ENCODE measurements at places on chromosomes 3 and 15. TPM values are rescaled to one million over a fixed set of nuclear protein-coding genes. Genes with fewer than 3 reads are reported as not detected.

- no peak for DNase-seq
Measured at GRCh38 chr3:111538681-111539083, 3.3 kb upstream of the CD96 start.

DNA sequence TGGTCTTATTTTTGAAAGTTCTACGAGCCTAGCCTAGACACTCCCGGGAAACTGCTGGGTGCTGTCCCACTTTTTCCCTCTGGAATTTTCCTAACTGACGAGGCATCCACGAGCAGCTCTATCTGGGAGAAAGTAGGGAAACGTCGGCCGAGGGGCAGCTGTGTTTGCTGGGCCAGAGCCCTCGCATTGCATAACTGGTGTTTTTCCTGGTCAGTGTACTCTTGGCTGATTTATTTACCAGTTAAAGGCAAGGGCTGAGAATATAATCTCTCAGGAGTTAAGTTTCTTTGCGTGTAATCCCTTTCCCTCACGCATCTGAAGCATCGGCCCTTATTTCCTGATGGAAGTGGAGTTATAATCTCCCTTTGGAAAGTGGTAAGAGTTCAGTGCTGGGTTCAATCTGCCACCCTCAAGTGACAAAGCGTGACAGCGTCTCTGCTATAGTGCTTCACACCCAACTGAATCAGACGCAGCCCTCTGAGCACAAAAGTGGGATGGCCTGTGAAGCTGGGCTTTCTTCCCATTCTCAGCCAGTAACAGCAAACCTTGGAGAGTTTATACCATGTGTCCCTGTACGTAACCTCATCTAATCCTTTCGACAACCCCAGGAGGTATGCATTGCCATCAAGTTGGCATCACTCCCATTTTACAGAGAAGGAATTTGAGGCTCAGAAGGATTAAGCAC is 311.5 kb downstream of the RORA start:
- peak; percentile 22 for DNase-seq

GRCh38 chr3:139523718-139524117 is 15.8 kb downstream of the RBP1 start:
- DNase-seq = no peak

GRCh38 chr3:134644731-134645514 is 5.9 kb downstream of the KY start:
- DNase-seq = no peak

DNA sequence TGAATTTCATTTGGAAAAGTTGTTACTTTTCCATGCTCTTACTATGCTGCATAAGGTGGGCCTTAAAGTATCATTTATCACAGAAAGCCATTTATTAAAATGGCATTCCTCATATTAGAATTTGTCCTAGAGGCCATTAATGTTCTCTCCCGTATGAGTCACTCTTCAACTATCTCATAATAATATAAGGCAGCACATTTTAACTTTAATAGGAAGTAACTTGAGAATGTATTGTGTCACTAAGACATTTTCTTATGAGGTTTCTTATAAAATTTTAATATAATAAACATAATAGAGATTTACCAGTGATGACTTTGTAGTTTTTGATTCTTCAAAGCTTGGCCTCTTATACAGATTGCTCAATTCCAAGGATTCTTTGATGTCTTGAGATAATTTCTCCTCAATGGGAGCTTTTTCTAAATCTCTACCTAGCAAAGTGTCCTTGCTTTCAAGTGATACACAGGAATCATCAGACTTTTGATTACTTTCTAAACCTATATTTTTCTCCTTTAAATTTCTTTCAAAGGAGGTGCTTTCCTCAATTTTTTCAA is 74.7 kb downstream of the ZBBX start:
- no peak for DNase-seq

DNA sequence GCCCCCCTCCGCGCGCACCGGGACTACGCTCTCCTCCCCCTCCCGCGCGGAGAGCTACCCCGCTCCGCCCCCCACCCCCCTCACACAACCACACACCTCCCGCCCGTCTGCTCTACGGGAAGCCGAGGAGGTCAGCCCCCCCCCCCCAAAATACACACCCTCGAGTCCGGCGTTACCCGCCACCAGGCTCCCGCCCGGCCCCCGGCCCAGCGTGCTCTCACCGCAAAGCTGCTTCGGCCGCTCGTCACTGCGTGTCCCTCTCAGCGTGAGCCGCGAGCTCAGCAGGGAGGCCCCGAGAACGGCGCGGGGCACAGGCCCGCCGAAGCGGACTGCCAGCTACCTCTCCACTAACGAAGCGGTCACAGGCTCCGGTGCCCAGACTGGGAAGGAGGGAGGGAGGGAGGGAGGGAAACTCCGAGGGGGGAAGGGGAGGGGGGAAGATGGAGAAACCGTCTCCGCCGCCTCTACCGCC is 252 bp downstream of the SIN3A start:
- no peak for DNase-seq

The SLMAP gene
- total RNA-seq = 75.7 TPM

The SV2B gene
- 0.61 TPM for total RNA-seq

The GASK1A gene
- 2.5 TPM for total RNA-seq

The TRPM1 gene
- not detected for total RNA-seq
